Suprapubic skin (tissue), 4 donors: ENCODE measurements at places on chromosomes 2 and 18. TPM values are rescaled to one million over a fixed set of nuclear protein-coding genes. Genes with fewer than 3 reads are reported as not detected.

GRCh38 chr2:73811878-73812277 lies 16.9 kb upstream of the STAMBP start:
- DNase-seq, result no peak

DNA sequence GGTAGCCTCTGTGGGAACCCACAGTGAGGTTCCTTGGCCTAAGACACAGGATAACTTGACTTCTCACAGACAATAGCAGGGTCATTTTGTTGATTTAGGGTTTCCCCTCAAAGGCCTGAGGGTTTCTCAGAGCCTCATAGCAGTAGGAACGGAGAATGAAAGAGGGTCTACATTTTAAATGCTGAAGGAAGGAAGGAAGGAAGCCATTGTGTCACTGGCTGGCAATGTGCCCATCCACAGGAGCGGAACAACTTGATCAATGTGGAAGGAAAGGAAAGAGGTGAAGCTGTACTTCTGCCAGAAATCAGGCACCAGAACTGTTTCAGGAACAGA lies 5.1 kb downstream of the IL1B start:
- no peak for DNase-seq

GRCh38 chr2:80579756-80580155 lies 275.2 kb upstream of the LRRTM1 start:
- DNase-seq, result no peak

- DNase-seq, result no peak
Observed at GRCh38 chr2:102055346-102055990, 63.7 kb downstream of the IL1R2 start.

TGOLN2 gene
- 74.0 TPM for total RNA-seq

VAMP8 gene
- 96.3 TPM for total RNA-seq

GRCh38 chr2:113120861-113121260 lies 6.5 kb upstream of the IL1RN start:
- DNase-seq, result no peak

TSPYL6 gene
- not detected for total RNA-seq

KLHL29 gene
- 30.8 TPM for total RNA-seq
